ENCODE measurements at places on chromosomes 6 and 20. TPM values are rescaled to one million over a fixed set of nuclear protein-coding genes. Genes with fewer than 3 reads are reported as not detected.

- H3K36me3 ChIP-seq: no peaks in the 10 kb centered on the region
- H3K4me3 ChIP-seq: no peak overlapping the region
- no peak overlapping the region for H3K27ac ChIP-seq
- no peaks in the 10 kb centered on the region for H3K27me3 ChIP-seq
Measured at GRCh38 chr6:107129370-107129925, 14.1 kb upstream of the BEND3 start.

DNA sequence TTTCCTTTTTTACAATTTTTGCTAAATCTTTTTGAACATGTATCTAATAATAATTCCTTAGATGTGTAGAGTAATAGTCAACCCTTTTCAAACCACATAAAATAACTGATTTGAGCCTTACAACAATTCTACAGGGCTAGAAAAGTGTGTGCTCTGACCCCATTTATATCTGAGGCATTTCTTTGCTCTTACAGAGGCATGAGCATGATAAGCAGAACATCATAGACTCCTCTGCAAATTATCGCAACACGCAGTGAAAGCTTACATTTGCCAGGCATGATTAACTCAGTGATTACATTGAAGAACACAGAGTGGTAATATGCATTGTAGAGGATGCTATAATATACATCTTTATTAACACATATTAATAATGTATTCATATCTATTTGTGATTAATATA lies 120.4 kb downstream of the SIM1 start:
- H3K4me3 ChIP-seq: no peak overlapping the region
- H3K27ac ChIP-seq: no peak overlapping the region
- peaks cover 10% of the 10 kb centered on the region for H3K4me1 ChIP-seq
- no peak for DNase-seq

Gene RREB1
- 44.8 TPM for total RNA-seq

Gene BPI
- not detected for total RNA-seq

Measured in body of pancreas (tissue), 4 donors.